Panc1 (cell line): ENCODE measurements at places on chromosomes 3 and 15.

DNA sequence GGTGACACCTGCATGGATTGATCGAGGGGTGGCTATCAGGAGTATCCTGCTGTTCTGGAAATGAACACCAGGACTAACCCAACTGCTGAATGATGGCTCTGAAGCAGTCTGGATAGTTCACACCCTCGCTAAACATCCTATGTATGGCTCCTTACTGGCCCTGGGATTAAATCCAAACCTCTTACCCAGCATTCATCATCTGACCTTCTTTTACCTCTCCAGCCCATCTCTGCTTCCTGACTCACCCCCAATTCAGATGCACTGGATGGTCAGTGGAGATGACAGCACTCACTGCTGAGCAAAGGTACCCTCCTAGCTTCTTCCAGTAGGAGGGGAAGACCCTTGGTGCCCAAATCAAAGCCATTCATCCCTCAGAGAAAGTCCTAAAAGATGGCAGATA lies 235.2 kb upstream of the TRIM42 start:
- no peak for DNase-seq
- no peaks in the 10 kb centered on the region for H3K36me3 ChIP-seq
- H3K27me3 ChIP-seq, result peaks cover 5% of the 10 kb centered on the region; the same call in 1 of the 2 replicates
- no peak overlapping the region for H3K27ac ChIP-seq
- H3K4me1 ChIP-seq, result no peaks in the 10 kb centered on the region

DNA sequence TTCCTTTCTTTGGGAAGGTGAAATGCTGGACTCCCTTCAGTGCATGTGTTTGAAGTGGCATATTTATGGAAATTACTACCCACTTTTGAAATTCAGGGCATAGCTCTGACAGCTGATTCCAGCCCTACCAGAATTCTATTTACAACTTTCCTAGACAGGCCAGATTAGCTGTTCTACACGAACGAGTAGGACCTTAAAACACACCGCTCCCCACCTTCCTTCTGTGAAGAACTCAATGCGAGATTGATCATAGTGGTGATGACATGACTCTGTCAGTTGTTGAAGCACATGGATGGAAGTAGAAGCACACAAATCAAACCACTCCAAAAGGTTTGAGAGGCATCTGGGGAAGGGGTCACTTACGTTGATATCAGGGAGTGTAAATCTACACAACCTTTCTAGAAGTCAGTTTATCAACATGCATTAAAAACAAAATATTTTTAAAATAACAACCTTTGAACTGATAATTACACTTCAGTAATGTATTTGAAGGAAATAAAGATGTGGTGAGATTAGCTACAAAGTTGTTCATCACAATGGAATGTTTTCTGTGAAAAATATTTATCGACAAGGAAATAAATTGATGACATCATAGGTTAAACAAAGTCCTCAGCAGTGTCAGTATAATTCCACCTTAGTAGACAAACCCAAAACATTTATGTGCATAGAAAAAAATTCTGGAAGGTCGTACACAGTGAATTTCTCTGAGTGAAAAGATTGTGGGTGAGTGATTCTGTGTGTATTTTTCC lies 29.8 kb downstream of the RARB start:
- DNase-seq, result no peak
- no peaks in the 10 kb centered on the region for H3K36me3 ChIP-seq
- H3K27me3 ChIP-seq, result no peaks in the 10 kb centered on the region
- H3K4me1 ChIP-seq, result no peaks in the 10 kb centered on the region
- no peak overlapping the region for H3K4me3 ChIP-seq

- peaks cover 12% of the 10 kb centered on the region for H3K27me3 ChIP-seq
- DNase-seq, result no peak
- no peak overlapping the region for H3K4me3 ChIP-seq
- H3K4me1 ChIP-seq, result no peaks in the 10 kb centered on the region
- H3K36me3 ChIP-seq, result no peaks in the 10 kb centered on the region
These were observed 868 bp upstream of the GADL1 start for GRCh38 chr3:30895329-30895728.

DNA sequence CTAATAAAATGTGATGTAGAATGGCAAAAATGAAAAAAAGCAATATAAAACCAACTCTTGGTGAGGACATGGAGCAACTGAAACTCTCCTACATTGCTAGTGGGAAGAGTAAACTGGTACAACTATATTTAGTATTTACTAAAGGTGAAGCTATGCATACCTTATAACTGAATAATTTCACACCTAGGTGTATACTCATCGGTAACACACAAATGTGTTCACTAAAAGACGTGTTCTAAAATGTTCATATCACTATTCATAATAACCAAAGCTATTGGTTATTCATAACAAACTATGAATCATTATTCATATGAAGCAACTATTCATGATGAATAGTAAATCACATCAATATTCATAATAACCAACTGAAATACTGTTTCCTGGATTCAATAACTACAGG lies 1030.3 kb downstream of the ROBO2 start:
- no peaks in the 10 kb centered on the region for H3K27me3 ChIP-seq
- H3K36me3 ChIP-seq, result no peaks in the 10 kb centered on the region
- no peak overlapping the region for H3K4me3 ChIP-seq
- H3K4me1 ChIP-seq, result no peaks in the 10 kb centered on the region
- DNase-seq, result no peak

GRCh38 chr3:151971814-151972579 lies 98.6 kb downstream of the SUCNR1 start:
- H3K4me1 ChIP-seq, result no peaks in the 10 kb centered on the region; the same call in 1 of the 2 replicates
- H3K4me3 ChIP-seq, result 0 out of 2 replicates have a peak overlapping the region, but pooled peaks have one; percentile 2
- no peaks in the 10 kb centered on the region for H3K27me3 ChIP-seq
- no peak overlapping the region for H3K27ac ChIP-seq

DNA sequence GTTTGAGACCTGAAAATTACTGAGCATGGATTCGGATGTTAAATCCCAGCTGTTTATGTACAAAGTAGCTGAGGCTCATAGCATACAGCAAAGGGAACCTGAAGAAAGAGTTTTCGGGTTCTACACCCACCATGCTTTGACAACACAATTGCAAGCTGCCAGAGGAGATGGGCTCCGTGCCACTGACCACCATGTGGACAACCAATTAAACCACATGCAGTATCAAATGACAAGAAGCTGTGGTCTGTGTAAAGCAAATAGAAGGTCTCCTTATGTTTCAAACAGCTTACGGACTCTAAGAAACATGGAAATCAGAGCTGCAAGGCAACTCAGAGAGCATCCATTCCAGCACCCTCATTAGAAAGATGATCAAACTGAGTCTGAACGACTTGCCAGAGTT lies 12.9 kb downstream of the GABRB3 start:
- H3K36me3 ChIP-seq, result no peaks in the 10 kb centered on the region
- no peaks in the 10 kb centered on the region for H3K4me1 ChIP-seq
- H3K27me3 ChIP-seq, result no peaks in the 10 kb centered on the region
- no peak overlapping the region for H3K4me3 ChIP-seq
- no peak for DNase-seq

GRCh38 chr15:68235022-68235421 lies 5.5 kb upstream of the CLN6 start:
- no peak for DNase-seq
- no peaks in the 10 kb centered on the region for H3K27me3 ChIP-seq
- H3K4me1 ChIP-seq, result peaks cover 6% of the 10 kb centered on the region

GRCh38 chr3:165544432-165544831 lies 292.8 kb downstream of the BCHE start:
- H3K27me3 ChIP-seq, result no peaks in the 10 kb centered on the region
- no peak overlapping the region for H3K27ac ChIP-seq
- no peak overlapping the region for H3K4me3 ChIP-seq
- H3K4me1 ChIP-seq, result no peaks in the 10 kb centered on the region
- no peak for DNase-seq

GRCh38 chr15:97678656-97679055 lies 281.8 kb upstream of the ARRDC4 start:
- DNase-seq, result no peak
- H3K4me3 ChIP-seq, result no peak overlapping the region
- H3K27ac ChIP-seq, result no peak overlapping the region
- no peaks in the 10 kb centered on the region for H3K27me3 ChIP-seq
- no peaks in the 10 kb centered on the region for H3K4me1 ChIP-seq

- no peak overlapping the region for H3K4me3 ChIP-seq
- H3K4me1 ChIP-seq, result no peaks in the 10 kb centered on the region
- no peak overlapping the region for H3K27ac ChIP-seq
- H3K27me3 ChIP-seq, result no peaks in the 10 kb centered on the region
These were observed 19.6 kb downstream of the ZIC1 start for GRCh38 chr3:147428754-147429153.

- no peak overlapping the region for H3K27ac ChIP-seq
- H3K36me3 ChIP-seq, result peaks cover 4% of the 10 kb centered on the region; the same call in 1 of the 2 replicates
- H3K27me3 ChIP-seq, result no peaks in the 10 kb centered on the region
These were observed 49.3 kb downstream of the GRIP2 start for GRCh38 chr3:14490831-14491230.

GRCh38 chr15:83174891-83175290 lies 32.7 kb downstream of the HDGFL3 start:
- no peak for DNase-seq
- no peak overlapping the region for H3K27ac ChIP-seq
- H3K27me3 ChIP-seq, result no peaks in the 10 kb centered on the region
- H3K4me1 ChIP-seq, result no peaks in the 10 kb centered on the region

DNA sequence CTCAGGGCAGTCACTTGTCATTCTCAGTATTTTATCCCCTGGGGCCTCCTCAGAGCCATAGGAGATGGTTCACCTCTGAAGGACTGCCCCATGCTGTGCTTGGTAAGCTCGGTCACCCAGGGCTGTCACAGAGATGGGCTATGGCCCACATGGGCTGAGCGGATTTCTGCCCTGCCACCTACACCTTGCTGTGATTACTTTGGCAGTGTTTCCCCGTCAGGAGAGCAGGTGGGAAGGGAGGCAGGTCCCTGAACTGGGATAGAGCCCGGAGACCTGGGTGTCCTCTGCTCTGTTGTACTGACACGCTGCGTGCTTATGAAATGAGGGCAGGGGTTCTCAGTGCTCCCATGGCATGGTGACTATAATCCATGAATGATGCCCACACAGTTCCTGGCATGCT lies 48.9 kb downstream of the APBA2 start:
- no peaks in the 10 kb centered on the region for H3K27me3 ChIP-seq
- H3K4me3 ChIP-seq, result no peak overlapping the region
- no peaks in the 10 kb centered on the region for H3K36me3 ChIP-seq
- no peak for DNase-seq

- DNase-seq, result no peak
- H3K27me3 ChIP-seq, result peaks cover 50% of the 10 kb centered on the region
- no peak overlapping the region for H3K4me3 ChIP-seq
- H3K4me1 ChIP-seq, result no peaks in the 10 kb centered on the region
These were observed 86.7 kb upstream of the EPHB3 start for GRCh38 chr3:184474897-184475296.

GRCh38 chr15:62452667-62453066 lies 287.6 kb upstream of the C2CD4B start:
- no peaks in the 10 kb centered on the region for H3K27me3 ChIP-seq
- H3K4me3 ChIP-seq, result no peak overlapping the region
- no peak overlapping the region for H3K27ac ChIP-seq
- no peak for DNase-seq

GRCh38 chr15:59543721-59544547 lies 67.6 kb upstream of the GCNT3 start:
- H3K27ac ChIP-seq, result no peak overlapping the region
- DNase-seq, result no peak
- no peak overlapping the region for H3K4me3 ChIP-seq
- H3K36me3 ChIP-seq, result no peaks in the 10 kb centered on the region
- H3K4me1 ChIP-seq, result no peaks in the 10 kb centered on the region

DNA sequence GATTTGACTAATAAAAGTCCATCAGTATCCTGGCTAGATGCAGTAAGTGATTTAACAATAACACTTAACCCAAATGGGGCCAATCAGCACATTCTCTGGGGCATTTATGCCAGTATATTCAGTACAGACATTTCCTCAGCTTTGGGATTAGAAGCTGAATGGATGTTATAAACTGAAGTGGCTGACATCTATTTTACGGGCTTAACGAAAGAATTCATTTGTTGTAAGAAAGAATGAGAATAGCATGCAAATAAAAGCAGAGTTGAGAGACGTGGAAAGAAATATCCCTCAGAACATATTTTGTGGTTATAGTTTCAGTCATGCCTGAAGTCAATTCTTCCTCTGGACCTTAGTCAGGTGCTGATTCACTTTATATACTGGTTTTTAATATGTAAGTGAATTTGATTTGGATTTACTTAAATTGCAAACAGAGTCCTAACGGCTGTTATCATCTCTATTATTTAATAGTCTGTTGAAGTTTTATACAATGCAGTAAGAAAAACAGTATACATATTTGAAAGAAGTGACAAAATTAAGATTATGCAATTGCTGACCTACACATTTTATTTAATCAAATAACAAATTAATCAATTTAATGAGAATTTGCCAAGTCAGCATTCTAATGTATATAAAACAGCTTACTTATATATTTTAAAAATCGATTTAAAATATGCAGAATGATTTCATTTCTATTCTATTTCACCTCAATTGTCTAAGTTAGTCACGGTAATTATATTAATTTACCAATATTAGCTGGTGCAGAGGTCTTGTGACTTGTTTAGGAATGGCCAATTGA lies 513.9 kb upstream of the CADM2 start:
- H3K36me3 ChIP-seq, result no peaks in the 10 kb centered on the region
- no peak for DNase-seq
- H3K4me1 ChIP-seq, result no peaks in the 10 kb centered on the region
- H3K27ac ChIP-seq, result no peak overlapping the region
- no peaks in the 10 kb centered on the region for H3K27me3 ChIP-seq

GRCh38 chr3:122858373-122858772 lies 63.5 kb downstream of the SLC49A4 start:
- no peaks in the 10 kb centered on the region for H3K27me3 ChIP-seq
- peak; percentile 17 for DNase-seq
- H3K4me1 ChIP-seq, result no peaks in the 10 kb centered on the region
- no peaks in the 10 kb centered on the region for H3K36me3 ChIP-seq
- H3K4me3 ChIP-seq, result no peak overlapping the region
- H3K27ac ChIP-seq, result no peak overlapping the region

DNA sequence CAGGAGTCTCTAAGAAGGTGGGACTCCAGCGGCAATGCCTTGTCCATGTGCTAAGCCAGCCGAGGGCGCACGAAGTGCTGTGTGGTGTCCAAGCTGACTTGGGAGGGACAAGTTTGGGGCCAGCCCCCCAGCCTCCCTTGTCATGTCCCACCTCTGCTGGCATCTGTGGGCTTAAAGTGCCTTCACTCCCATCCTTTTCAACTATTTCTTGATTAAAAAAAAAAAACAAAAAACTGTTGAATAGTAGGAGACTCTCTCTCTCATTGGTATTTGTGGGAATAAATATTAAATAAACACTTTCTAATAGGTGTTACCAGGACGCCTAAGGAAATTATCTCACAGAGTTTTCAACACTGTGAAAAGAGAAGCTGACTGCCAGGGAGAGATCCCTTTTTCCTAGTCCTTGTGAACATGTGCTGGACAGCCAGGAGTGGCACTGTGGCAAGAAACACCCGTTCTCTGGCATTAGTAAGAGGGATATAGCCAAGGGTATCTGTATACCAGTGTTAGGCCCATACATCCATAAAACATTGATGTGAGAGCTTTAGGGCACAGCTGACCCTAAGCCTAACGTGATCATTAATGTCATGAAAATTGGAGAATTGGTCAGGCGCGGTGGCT lies 158.0 kb downstream of the IGF1R start:
- no peak for DNase-seq
- H3K27me3 ChIP-seq, result no peaks in the 10 kb centered on the region
